NCI-H510A (cell line): ENCODE measurements at places on chromosomes 1 and 21.

DNA sequence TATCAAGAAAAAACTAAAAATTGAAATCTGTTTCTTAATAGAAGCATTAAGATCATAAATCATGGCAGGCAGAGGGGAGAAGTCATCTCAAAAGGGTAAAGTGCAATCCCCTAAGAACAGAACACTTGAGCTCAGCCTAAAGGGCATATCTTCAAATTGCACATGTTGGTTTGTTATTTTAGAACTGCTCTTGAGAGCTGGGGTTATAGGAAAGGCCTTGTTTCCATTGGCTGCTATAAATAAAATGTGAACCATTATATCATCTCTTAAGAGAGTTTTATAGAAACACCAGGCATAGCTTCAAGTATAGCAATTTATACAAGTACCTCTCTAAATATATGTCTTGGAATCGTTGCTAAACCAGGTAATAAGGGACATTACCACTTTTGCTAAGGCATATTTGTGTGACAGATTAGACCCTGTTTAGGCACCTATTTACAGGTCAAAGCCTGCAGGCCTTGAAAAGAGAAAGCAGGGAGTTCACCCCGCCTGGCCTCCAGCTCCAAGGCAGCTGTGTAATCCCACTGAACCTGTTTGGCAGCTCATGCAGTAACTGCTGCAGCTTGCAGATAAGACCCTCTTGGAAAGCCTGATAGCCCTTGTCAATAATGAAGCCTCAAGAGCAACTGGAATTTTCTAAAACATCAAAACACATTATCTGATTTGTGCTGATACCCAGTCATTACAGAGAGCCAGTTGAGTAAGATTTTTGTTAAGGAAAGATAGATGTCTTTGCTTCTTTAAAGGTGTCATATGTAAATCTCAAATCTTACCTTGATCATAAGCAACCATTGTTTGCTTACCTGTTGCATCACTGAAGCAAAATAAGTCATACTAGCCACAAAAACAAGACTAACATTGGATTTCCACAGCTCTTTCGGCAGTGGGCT is 24.2 kb upstream of the SYDE2 start:
- peak; percentile 98 for DNase-seq

DNA sequence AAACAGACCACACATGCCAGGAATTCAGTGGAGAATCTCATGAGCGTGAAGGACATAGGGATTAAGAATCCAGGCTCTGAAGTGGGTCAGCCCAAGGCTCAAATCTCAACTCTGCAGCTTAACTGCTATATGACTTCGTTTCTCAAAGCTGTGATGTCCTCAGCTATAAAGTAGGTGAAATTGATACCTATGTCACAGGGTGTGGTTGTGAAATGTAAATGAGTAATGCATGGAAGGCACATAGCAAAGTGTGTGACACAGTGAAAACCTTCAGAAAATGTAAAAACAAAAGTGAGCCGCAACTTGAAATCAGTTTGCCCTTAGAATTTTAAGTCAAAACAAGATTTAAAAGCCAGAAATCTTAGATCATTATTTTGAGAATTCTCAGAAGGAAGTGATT is 145.7 kb upstream of the PRMT6 start:
- DNase-seq = no peak

DNA sequence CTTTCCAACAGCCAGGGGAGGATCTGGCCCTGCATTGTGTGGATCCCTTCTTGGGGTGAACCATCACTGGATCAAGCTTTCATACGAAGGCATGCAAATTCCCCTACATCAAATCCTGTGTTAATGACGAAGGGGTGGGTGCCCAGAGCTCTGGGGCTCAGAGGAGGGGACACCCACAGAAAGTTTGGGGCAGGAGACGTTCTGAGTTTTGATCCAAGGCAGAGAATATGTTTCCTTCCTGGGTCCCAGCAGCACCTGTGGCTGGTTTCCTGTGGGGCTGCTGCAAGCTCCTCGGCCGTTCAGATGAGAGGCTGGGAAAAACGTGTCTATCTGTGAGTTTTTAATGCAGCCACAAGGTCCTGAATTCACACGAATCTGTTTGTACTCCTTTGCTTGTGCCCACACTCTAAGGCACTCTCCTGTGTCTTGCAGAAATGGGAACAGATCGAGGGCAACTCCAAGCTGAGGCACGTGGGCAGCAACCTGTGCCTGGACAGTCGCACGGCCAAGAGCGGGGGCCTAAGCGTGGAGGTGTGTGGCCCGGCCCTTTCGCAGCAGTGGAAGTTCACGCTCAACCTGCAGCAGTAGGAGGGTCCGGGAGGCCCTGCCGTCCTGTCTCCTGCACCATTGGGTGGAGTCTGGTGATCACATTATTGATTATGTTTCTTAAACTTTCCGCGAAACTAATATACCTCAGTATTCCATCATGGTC is 147.1 kb downstream of the PGBD5 start:
- DNase-seq = no peak

- DNase-seq = no peak
Observed at GRCh38 chr1:92882819-92883218, 51.0 kb downstream of the RPL5 start.

DNA sequence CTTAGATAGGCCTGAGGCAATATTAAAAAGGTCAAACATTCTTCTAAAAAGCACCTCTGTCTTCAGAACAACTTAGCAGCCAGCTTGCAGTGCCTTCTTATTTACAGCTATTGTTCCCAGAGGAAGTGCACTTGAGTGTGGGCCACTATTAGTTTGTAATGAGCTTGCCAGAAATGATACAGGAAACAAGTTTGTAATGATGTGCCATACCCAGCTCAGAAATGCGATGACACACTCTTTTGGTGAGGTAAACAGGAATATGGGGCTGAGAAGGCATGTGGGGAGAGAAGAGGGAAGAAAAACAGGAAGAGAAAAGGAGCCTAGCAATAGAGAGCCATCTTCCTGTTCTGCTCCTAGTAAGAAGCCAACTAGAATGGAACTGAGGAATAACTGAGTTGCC is 295.4 kb downstream of the AGBL4 start:
- no peak for DNase-seq

DNA sequence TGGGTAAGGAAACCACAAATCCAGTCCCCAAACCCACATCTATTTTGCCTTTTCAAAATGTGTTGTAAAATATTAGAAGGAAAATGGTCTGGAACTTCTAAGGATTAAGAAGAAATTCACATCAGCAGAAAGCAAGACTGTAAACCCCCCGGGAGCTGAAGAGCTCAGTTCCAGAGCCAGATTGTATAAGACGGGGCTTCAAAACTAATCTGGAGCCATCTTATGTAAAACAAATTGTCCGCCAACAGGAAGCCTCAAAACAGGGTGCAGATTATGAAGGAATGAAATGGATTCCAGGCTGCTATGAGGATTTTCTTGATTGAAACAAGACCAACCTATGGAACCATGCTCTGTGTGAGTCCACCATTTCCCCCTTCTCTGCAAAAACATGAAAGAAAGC is 25.1 kb upstream of the HUNK start:
- DNase-seq = no peak

DNA sequence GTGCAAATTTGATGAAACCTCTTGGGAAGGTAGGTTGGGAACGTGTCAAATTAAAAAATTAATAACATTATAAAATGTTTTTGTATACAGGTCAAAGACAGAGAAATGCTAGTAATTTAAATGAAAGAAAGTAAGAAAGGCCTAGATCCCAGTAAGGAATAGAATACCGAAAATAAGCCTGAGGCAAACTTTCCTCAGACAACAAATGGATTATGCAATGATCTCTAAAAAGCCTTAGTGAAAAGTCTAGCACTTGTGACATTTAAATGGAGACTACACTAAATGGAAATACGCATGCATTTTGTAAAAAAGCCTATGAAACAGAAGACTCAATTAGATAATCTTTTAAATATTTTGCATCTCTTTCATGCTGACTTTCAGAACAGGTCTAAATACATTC is 138.5 kb upstream of the ZNHIT6 start:
- no peak for DNase-seq

GRCh38 chr1:76136894-76137293 is 62.3 kb downstream of the ST6GALNAC3 start:
- no peak for DNase-seq

- DNase-seq = no peak
Observed at GRCh38 chr21:34889320-34889675, 159.8 kb downstream of the RUNX1 start.

DNA sequence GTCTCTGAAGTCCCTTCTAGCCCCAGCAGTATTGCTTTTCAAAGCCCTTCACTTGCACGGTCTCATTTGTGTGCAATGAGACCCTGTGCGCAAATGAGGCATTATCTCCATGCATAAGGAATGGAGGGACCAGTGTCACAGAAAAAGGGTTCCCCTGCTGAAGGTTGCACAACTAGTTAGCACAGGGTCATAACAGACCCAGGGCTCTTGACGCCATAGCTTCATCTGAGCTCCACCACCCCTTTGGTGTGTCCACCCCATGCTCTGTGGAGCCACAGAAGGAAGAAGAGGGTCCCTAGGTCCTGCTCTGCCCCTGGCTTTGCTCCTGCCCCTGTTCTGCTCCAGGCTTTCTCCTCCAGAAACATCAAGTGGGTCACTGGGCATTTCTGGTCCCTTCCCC is 12.6 kb downstream of the SH2D2A start:
- DNase-seq = no peak

DNA sequence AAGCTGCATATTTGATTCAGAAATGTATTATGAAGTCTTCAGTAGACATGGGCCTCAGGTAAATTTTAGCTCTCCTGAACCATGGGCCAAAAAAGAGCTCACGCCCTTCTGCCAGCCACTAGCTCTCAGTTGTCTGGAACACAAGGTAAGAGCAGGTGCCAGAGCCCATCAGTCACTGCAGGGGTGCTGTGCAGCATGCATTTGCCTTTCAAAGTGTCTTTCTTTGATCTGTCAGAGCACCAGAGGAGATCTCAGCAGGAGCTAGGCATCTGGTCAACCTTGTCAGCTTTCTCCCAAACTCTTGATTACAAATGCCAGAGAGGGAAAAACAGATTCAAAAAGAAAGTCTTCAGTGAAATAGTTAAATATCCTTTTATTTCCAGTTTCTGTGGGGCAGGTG is 332.3 kb downstream of the COL11A1 start:
- DNase-seq = peak; percentile 60

DNA sequence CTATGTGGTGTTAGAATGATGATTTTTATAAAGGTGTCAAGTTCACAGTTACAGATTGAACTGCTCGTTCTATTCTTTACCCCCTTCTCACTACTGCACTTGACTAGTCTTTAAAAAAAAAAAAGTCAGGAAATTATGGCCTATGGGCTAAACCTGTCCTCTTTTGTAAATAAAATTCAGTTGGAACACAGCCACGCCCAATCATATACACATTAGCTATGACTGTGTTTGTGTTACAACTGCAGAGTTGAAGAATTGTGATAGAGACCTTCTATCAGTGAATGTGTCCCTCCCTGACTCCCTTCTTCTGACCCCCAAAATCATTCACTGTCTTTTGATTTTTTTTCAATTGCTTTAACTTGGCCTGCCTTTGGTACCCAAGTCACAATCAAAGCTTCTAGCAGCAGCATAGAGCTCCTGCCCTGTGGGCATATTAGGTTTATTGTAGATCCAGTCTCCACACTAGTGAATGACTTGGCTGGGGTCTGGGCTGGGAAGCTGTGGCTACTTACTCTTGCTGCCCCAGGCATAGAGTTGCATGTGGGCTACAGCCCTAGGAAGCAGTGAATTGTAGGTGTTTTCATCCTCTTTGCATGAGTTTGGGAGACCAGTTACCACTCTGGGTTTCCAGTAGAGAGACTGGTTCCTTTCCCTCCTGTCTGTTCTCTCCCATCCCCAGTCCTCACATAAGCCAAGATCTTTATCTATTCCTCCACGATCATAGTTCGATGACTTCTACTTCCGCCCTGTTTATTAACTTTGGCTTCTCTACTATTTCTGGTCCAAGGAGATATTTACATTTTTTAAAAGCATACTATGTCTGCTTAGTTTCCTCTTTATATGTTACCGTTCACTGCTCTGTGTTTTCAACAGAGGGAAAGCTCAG is 249.9 kb downstream of the FMN2 start:
- no peak for DNase-seq

- DNase-seq = no peak
Observed at GRCh38 chr1:208083715-208084085, 160.5 kb downstream of the PLXNA2 start.

DNA sequence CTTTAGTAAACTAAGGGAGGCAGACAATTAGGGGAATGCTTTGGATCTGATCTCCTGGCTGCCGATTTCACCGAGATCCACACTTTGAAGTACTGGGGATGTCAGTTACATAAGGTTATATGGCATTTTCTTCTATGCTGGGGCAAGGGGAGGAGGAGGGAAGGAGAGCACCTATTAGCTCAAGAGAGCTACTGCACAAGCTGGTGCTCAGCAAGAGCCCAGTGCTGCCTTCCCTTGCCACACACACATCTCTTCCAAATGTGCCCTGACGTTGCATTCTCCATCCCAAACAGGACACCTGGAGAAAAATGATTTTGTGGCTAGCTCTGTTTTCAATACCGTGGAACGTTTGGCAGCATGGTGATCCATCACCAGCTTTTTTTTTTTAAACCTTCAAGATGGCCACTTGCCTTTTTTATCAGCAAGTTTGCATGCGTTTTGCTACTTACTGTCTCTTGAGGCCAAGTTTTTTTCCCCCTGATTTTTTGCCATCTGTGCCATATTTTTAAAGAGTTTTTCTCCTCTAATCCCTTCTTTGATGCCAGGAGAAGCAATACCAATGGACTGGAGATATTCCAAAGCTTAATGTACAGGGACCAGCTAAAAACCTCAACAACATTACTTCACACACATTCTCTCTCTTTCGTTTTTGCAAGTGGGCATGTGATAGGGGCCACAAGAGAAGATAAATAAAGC is 66.6 kb downstream of the PAPPA2 start:
- no peak for DNase-seq

GRCh38 chr1:31755850-31756492 is 8.2 kb downstream of the ADGRB2 start:
- DNase-seq = no peak

- no peak for DNase-seq
Observed at GRCh38 chr1:42720868-42721267, 19.2 kb downstream of the CLDN19 start.

- DNase-seq = no peak
Observed at GRCh38 chr1:115757856-115758255, 10.7 kb downstream of the CASQ2 start.

DNA sequence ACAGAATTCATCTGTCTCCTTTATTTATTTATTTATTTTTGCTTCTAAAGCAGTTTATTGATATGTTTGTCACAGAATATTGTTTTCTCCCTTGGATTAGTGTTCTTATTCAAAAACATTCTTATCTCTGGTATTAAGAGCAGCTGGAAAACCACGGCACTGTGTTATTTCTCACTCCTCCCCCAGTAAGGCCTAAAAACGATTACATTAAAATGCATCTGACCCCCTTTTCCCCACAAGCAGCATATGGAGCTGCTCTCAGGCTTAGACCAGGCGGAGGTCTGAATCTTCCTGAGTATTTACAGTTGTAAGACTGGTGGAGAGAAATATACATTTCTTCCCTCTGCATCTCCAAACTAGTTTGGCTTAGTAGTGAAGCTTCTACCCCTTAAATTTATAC is 86.8 kb downstream of the HLX start:
- no peak for DNase-seq

DNA sequence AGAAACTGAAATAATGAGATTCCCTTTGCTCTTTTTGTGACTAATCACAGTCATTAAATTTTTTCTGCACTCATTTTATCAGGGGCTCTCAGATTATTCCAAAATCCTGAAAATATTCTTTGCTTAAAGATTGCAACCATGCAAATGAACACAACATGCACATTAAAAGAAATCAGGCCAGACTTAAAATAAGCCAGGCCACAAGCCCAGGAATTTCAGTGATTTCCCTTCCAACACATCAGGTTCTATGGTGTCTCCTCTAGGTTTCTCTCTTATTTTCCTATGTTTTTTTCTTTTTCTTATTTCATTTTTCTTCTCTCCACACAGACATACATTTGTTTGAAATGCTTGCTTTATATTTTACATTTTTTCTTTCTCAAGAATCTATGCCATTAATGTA is 65.3 kb downstream of the NIBAN1 start:
- DNase-seq = no peak
